Activated T-cell treated with anti-CD3 and anti-CD28 coated beads, Interleukin-2, amount 50 U/mL, for 72 hours (primary cell): ENCODE measurements at places on chromosomes 3 and 15. TPM values are rescaled to one million over a fixed set of nuclear protein-coding genes. Genes with fewer than 3 reads are reported as not detected.

GRCh38 chr3:31903686-31904431 is 77.2 kb downstream of the OSBPL10 start:
- no peak for DNase-seq
- H3K4me1 ChIP-seq, result peaks cover 14% of the 10 kb centered on the region
- no peak overlapping the region for H3K27ac ChIP-seq
- H3K4me3 ChIP-seq, result no peak overlapping the region

Gene PTH1R
- total RNA-seq, result not detected

Gene GPR62
- total RNA-seq, result not detected

- H3K36me3 ChIP-seq, result no peaks in the 10 kb centered on the region
- no peak overlapping the region for H3K27ac ChIP-seq
- H3K4me3 ChIP-seq, result no peak overlapping the region
- DNase-seq, result no peak
- H3K27me3 ChIP-seq, result peaks cover 1% of the 10 kb centered on the region
These were observed 8.8 kb downstream of the NECTIN3 start for GRCh38 chr3:111080413-111080812.

- no peak overlapping the region for H3K27ac ChIP-seq
- no peak for DNase-seq
- peaks cover 34% of the 10 kb centered on the region for H3K4me1 ChIP-seq
- H3K36me3 ChIP-seq, result peaks cover 14% of the 10 kb centered on the region
These were observed 22.1 kb downstream of the SLC25A26 start for GRCh38 chr3:66242788-66243464.

GRCh38 chr3:19229086-19229485 is 80.8 kb downstream of the KCNH8 start:
- no peak overlapping the region for H3K4me3 ChIP-seq
- DNase-seq, result no peak
- H3K4me1 ChIP-seq, result no peaks in the 10 kb centered on the region
- no peaks in the 10 kb centered on the region for H3K27me3 ChIP-seq
- no peaks in the 10 kb centered on the region for H3K36me3 ChIP-seq
- H3K27ac ChIP-seq, result no peak overlapping the region

- H3K36me3 ChIP-seq, result no peaks in the 10 kb centered on the region
- H3K27ac ChIP-seq, result no peak overlapping the region
- no peaks in the 10 kb centered on the region for H3K27me3 ChIP-seq
- H3K4me3 ChIP-seq, result no peak overlapping the region
- no peaks in the 10 kb centered on the region for H3K4me1 ChIP-seq
These were observed 96.9 kb downstream of the LINGO1 start for GRCh38 chr15:77535845-77536244.
